ENCODE measurements at places on chromosomes 7 and 10.

- DNase-seq: no peak
Measured at GRCh38 chr10:103877861-103878260, 22.5 kb upstream of the SH3PXD2A start.

DNA sequence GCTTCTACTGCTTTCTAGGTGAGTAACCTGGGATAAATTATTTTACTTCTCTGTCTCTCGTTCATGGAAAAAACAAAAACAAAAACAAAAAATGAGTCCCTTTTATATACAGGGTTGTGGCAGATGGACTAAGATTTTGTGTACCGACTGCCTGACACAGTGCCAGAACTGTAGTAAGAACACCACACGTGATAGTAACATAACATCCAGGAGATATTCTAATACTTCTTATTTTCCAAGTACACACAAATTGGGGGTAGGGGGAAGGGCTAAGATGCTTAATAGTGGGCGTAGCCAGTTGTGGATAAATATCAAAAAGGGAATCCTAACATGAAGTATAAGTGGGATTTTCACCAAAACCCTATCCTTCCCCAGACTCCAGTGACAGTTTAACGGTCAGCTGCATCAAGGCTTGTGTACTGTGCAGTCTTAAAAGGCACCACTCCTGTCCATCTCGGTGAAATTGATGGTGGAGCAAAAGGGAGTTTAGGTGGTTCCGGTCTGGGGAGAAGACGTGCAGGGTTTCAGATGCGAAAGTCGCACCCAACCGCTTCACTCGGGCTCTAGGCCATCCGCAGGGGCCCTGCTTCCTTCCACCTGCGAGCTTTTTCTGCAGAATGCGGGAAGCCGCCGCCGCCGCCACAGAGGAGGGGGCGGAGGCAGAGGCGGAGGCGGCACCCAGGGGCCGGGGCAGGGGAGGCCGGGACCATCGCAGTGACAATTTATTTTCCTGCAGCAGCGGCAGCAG lies at the start of gene STAMBPL1:
Gene STAMBPL1 (plus strand): TSS at position 712 of the 748 bp plus-strand sequence. CDS start 21,464 bp downstream, outside the sequence.
- DNase-seq: peak; percentile 71

GRCh38 chr10:101839002-101839401 lies 4.6 kb downstream of the KCNIP2 start:
- no peak for DNase-seq

GRCh38 chr7:131357282-131357880 lies 29.7 kb downstream of the MKLN1 start:
- no peak for DNase-seq

DNA sequence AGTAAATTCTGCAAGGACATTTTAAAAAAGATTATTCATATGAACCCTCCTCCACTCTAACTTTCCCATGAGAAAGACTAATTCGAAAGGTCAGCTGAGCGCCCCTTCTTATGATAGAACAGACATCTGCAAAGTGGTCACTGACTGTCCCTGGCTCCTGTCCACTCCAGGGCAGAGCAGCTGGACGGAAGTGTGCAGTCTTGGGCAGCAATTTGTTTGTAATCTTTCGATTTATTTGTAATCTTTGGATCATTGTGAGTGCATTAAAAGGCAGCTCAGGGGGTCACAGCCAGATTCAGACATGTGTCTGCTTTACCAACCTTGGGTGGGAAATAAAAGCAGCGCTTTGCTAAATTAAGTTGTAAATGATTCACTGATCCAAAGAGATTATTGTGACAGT lies 158.8 kb upstream of the ADARB2 start:
- no peak for DNase-seq

GRCh38 chr7:157465891-157466866 lies 129.4 kb downstream of the DNAJB6 start:
- no peak for DNase-seq

DNA sequence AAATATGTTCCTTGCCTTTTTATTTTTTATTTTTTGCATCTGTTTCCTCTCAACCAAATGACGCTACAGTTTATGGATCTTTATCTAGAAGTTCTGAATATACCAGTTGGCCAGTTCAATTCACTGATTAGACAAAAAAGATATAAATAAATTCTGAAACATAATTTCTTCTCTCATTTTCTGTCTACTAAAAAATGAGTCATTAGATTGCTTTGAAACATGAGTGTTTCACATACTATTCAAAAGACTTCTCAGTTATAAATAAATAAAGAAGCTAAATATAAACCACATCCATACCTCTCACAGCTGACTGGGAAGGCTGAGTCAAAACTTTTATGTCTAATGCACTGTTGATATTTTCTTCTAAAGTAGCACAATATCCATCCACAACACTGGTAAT lies 97.6 kb upstream of the GPR22 start:
- DNase-seq: no peak

GRCh38 chr10:132562916-132563456 lies 25.4 kb downstream of the INPP5A start:
- no peak for DNase-seq

GRCh38 chr10:103584216-103585010 lies 90.9 kb downstream of the NEURL1 start:
- DNase-seq: peak; percentile 83

GRCh38 chr10:7015457-7015856 lies 395.4 kb downstream of the SFMBT2 start:
- DNase-seq: no peak

GRCh38 chr7:103887050-103887449 lies 102.4 kb downstream of the RELN start:
- DNase-seq: no peak

GRCh38 chr7:121272676-121273075 lies 56.1 kb upstream of the WNT16 start:
- no peak for DNase-seq

DNA sequence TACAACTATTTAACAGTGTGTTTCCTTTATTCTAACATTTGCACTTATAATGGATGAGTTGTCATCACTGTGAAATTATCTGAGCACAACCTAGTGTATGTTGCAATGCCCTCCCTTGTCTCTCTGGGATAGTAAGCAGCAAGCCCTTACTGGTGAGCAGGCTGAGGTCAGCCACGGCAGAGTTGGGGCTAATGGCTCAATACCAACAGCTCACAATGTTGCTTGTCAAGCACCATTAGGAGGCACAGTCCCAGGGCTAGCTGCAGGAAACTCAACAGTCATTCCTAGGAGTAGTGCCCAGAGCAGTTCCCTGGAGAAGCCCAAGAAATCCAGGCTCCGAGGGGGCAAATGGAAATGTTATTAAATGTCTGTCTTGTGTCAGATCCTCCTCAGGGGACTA lies 858.4 kb downstream of the GRID1 start:
- no peak for DNase-seq

- DNase-seq: peak; percentile 57
Measured at GRCh38 chr7:29189743-29190201, 4.8 kb upstream of the CHN2 start.

- no peak for DNase-seq
Measured at GRCh38 chr7:43763183-43763582, 4.7 kb downstream of the BLVRA start.

- no peak for DNase-seq
Measured at GRCh38 chr7:2567679-2568278, 9.0 kb downstream of the IQCE start.

- no peak for DNase-seq
Measured at GRCh38 chr7:88042157-88042556, 108.1 kb downstream of the ADAM22 start.

- DNase-seq: peak; percentile 53
Measured at GRCh38 chr7:50197549-50197948, 104.5 kb upstream of the ZPBP start.

GRCh38 chr10:7895699-7896090 lies 77.4 kb downstream of the TAF3 start:
- DNase-seq: no peak

GRCh38 chr10:88288320-88289059 lies 294.6 kb downstream of the RNLS start:
- no peak for DNase-seq

- no peak for DNase-seq
Measured at GRCh38 chr7:100874300-100874576, 665 bp upstream of the SRRT start.

DNA sequence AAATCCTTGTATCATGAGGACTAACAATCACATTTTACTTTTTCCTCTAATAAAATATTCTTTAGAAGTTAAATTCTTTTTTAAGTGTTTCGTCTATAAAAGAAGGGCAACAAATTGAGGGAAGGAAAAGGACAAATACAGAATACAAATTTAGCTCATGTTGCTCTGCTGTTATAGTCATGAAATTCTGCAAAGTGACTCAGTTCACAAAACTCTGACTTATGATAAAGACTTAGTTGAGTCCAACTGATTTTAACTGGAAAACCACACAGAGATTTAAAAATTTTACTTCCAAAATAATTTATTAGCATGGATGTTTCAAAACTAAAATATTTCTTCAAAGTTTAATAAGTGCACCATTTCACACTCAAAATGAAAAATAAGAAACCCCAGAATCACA lies 75.0 kb upstream of the GPR22 start:
- no peak for DNase-seq

- no peak for DNase-seq
Measured at GRCh38 chr7:1439373-1440363, 19.6 kb downstream of the MICALL2 start.

- DNase-seq: no peak
Measured at GRCh38 chr10:116265686-116266085, 7.3 kb downstream of the GFRA1 start.

GRCh38 chr10:18399158-18399557 lies 252.2 kb downstream of the NSUN6 start:
- DNase-seq: no peak

DNA sequence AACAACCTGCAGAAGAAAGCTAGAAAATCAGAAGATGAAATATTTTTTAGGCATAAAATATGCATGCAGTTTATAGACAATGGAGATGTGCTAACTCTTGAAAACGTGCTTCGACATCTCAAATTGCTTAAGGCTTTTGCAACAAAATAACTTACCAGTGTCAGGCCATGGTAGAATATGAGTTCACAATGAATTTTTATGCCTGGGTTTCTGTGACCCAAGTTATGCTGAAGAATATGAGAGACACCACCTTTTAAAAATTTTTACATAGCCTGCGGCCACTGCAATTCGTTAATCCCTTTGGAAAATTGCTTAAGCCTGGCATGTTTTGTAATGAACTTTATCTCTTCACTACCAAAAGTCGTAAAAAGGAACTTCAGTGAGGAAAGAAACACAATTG lies 170.1 kb upstream of the AKR1E2 start:
- no peak for DNase-seq

- no peak for DNase-seq
Measured at GRCh38 chr10:102738692-102739121, 5.0 kb upstream of the WBP1L start.

GRCh38 chr10:29411666-29412315 lies 122.9 kb downstream of the LYZL1 start:
- DNase-seq: no peak

- no peak for DNase-seq
Measured at GRCh38 chr10:45447416-45447815, 73.4 kb downstream of the ALOX5 start.

DNA sequence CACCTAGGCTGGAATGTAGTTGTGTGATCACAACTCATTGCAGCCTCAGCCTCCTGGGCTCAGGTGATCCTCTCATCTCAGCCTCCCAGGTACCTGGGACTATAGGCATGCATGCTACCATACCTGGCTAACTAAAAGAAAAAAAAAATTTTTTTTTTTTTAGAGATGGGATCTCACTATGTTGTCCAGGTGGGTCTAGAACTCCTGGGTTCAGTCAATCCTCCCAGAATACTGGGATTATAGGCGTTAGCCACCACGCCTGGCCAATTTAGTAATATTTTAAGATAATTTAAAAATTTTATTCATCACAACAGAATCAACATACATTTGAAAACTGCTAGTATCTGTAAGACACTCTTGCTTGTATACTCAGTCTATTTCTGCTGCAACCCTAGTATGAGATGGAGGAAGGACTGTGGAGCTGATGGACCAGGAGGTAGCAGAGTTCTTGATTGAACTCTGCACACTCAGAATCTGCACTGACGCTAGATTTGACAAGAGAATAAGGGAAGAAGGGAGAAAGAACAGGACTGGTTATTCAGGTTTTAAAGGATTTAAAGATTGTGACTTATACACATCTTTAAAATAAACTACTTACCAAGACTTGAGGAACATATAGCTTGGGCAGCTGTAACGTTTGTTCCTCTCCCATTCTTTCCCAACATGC lies 57.6 kb downstream of the VCL start:
- no peak for DNase-seq

DNA sequence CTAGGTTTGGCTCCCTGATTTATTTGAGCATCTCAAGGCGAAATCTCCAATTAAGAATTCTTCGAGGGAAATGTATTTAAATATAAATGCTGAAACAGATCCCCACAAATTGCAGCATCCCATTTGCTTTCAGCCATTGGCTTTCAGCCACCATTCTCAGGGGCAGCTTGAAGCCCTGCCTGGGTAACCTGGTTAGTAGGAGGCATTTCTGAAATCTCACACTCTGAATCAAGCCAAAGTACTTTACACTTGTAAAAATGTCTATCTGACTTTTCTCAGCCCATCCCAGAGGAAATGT lies 49.1 kb downstream of the GCC1 start:
- no peak for DNase-seq

- DNase-seq: no peak
Measured at GRCh38 chr10:34743814-34744213, 71.3 kb downstream of the PARD3 start.

GRCh38 chr10:103064956-103065355 lies 128.1 kb downstream of the NT5C2 start:
- no peak for DNase-seq

DNA sequence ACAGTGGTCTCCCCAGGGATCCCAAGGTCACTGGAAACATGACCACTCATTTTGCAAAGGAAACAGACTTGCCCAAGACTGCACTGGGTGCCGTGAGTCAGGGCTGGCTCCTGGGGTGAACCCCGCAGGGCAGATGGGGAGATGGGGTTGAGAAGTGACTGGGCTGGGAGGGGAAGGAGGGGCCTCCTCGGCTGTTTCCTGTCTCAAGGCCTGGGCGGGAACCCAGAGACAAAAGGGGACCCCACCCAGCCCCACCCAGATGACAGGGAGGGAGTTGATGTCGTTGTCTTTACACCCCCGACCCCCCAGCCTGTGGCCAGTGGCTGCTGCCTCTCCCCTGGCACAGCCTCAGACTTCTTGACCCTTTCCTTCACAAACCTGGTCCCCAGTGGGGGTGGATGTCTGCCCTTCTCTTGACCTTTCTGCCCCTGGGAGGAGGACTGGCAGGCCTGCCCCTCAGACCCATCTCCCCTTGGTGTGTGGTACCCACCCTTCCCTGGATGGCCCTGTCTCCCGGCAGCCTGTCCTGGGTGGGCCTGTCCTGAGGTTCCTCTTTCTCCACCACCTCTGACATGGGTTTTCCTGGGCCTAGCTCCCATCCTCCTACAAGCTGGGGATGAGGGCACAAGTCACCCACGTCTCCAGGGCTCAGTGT lies 1.4 kb downstream of the MYO1G start:
- peak; percentile 86 for DNase-seq

DNA sequence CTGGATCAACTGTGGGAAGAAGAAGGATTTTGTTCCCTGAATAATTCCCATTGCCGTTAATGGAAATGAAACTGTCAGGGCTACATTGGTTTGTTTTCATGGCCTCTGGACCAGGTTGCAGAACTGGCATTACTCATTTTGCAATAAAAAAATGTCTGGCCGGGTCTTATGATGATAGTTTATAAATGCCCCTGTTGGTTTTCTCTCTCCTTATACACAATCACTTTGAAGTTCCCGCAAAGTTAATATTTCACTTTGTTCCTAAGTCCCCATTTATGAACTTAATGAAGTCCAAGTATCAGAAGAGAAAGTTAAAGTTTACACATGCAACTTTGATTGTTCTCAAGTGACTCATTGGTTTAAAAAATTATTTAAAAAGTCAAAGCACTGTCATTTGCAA lies 150.7 kb upstream of the PRR15 start:
- DNase-seq: no peak

Measured in CD4-positive, alpha-beta T cell treated with Interleukin-15 for 4 hours (primary cell).